ENCODE measurements at places on chromosomes 5 and 9. TPM values are rescaled to one million over a fixed set of nuclear protein-coding genes. Genes with fewer than 3 reads are reported as not detected.

DNA sequence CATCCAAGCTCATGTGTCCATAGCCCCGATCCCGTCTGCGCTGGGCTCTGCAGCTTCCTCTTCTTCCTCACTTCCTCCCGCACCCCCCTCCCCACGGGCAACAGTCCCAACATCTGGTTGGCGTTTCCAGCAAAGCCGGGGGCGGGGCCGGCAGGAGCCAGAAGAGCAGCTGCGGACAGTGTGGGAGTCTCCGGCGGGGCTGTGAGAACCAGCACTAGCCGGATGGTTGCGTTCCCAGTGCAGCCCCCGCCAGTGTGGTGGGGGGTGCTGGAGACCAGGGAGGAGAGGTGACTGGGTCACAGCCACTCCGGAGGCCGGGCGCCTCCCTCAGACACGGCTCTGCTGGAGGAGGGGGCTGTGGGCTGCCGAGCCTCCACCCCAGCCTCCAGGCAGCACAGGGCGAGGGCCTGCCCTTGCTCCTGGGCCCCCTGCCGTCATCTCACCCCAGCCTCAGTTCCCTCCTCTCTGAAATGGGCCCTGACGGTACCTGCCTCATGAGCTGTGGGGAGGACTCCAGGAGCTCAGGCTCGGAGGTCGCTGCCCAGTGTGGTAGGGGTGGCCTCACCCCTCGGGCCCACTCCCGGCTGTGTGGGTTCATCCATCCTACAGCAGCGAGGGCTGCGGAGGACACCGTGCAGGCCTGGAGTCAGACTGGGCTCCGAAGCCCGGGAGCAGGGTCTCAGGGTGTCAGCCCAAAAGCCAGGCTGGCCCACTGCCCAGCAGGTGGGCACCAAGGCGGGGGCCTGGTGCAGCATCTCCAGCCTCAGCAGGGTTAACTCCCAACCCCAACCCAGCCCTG lies 41.5 kb upstream of the NOTCH1 start:
- peaks cover 22% of the 10 kb centered on the region for H3K4me1 ChIP-seq
- no peak overlapping the region for H3K4me3 ChIP-seq
- H3K36me3 ChIP-seq, result no peaks in the 10 kb centered on the region
- no peaks in the 10 kb centered on the region for H3K27me3 ChIP-seq
- DNase-seq, result no peak

- DNase-seq, result no peak
- H3K36me3 ChIP-seq, result peaks cover 25% of the 10 kb centered on the region
- no peaks in the 10 kb centered on the region for H3K27me3 ChIP-seq
- no peak overlapping the region for H3K27ac ChIP-seq
- H3K4me1 ChIP-seq, result no peaks in the 10 kb centered on the region
Measured at GRCh38 chr5:134140530-134141201, 26.2 kb downstream of the TCF7 start.

Gene NSMF
- 251 TPM for total RNA-seq

DNA sequence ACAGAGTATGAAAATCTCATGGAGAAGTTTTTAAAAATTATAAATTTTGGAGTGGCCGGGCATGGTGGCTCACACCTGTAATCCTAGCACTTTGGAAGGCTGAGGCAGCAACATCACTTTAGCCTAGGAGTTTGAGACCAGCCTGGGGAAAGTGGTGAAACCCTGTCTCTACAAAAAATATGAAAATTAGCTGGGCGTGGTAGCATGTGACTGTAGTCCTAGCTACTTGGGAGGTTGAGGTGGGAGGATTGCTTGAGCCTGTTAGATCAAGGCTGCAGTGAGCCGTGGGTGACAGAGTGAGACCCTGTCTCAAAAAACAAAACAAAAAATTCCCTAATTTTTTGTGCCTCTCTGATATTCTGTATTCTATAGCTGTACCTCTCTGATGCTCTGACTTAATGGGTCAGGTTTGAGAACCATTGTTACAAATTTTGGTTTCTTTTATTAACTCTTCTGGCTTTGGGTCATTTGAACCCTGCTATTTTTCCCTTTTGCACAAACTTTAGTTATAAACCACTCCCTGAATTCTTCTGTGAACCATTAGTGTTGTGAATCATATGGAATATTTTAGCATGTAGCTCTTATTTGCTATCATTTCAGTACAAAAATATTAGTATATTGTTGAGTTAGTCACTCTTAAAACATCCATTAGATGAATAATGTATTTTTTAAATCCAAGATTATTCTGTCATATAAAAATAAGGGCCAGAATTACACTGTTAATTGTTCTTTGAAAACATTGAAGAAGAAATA lies 51.0 kb downstream of the FER start:
- no peak overlapping the region for H3K27ac ChIP-seq
- DNase-seq, result no peak
- no peaks in the 10 kb centered on the region for H3K27me3 ChIP-seq

GRCh38 chr9:38067859-38068681 lies 957 bp downstream of the SHB start:
- no peak for DNase-seq
- H3K27me3 ChIP-seq, result no peaks in the 10 kb centered on the region
- peak overlapping the region; percentile 88 for H3K4me3 ChIP-seq
- H3K4me1 ChIP-seq, result peaks cover 14% of the 10 kb centered on the region
- peak overlapping the region; percentile 88 for H3K27ac ChIP-seq
- H3K36me3 ChIP-seq, result no peaks in the 10 kb centered on the region

GRCh38 chr5:32638309-32638708 lies 53.0 kb downstream of the SUB1 start:
- H3K27me3 ChIP-seq, result no peaks in the 10 kb centered on the region
- DNase-seq, result no peak
- no peak overlapping the region for H3K4me3 ChIP-seq
- no peaks in the 10 kb centered on the region for H3K36me3 ChIP-seq
- peaks cover 4% of the 10 kb centered on the region for H3K4me1 ChIP-seq
- H3K27ac ChIP-seq, result peak overlapping the region; percentile 49

- peaks cover 11% of the 10 kb centered on the region for H3K36me3 ChIP-seq
- DNase-seq, result no peak
- H3K27ac ChIP-seq, result no peak overlapping the region
- no peaks in the 10 kb centered on the region for H3K4me1 ChIP-seq
- H3K27me3 ChIP-seq, result no peaks in the 10 kb centered on the region
Measured at GRCh38 chr9:19442240-19442639, 33.4 kb downstream of the ACER2 start.

- H3K27me3 ChIP-seq, result no peaks in the 10 kb centered on the region
- no peaks in the 10 kb centered on the region for H3K4me1 ChIP-seq
- no peaks in the 10 kb centered on the region for H3K36me3 ChIP-seq
- no peak overlapping the region for H3K27ac ChIP-seq
Measured at GRCh38 chr9:37229882-37230482, 109.6 kb downstream of the ZCCHC7 start.

- H3K4me1 ChIP-seq, result peaks cover 8% of the 10 kb centered on the region
- H3K36me3 ChIP-seq, result no peaks in the 10 kb centered on the region
- H3K27ac ChIP-seq, result no peak overlapping the region
- no peak for DNase-seq
Measured at GRCh38 chr5:57468481-57469163, 14.0 kb downstream of the ACTBL2 start.

DNA sequence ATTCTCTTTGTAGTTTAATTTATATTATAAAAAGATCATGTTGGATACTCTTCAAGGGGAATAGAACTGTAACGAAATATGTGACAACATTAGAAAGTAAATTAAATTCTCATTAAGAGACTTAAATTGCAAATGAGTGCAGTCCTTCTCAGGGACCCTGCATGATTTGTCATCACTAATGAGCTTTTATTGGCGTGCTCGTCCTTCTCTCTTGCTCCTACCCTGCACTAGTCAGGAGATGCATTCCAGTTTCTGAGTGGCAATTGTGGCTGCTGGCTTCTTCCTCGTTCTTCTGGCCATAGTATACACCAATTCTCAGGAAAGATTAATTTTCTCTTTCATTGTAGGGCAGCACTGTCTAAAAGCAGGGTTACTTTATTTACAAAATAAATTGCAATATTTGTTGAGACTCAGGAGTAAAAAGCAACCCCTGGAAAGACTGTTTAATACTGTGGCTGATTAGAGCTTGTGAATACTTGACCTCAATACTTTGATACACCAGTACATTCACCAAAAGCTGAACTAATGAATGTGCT lies 376.3 kb upstream of the CHD1 start:
- no peaks in the 10 kb centered on the region for H3K27me3 ChIP-seq
- H3K4me3 ChIP-seq, result no peak overlapping the region
- DNase-seq, result no peak

DNA sequence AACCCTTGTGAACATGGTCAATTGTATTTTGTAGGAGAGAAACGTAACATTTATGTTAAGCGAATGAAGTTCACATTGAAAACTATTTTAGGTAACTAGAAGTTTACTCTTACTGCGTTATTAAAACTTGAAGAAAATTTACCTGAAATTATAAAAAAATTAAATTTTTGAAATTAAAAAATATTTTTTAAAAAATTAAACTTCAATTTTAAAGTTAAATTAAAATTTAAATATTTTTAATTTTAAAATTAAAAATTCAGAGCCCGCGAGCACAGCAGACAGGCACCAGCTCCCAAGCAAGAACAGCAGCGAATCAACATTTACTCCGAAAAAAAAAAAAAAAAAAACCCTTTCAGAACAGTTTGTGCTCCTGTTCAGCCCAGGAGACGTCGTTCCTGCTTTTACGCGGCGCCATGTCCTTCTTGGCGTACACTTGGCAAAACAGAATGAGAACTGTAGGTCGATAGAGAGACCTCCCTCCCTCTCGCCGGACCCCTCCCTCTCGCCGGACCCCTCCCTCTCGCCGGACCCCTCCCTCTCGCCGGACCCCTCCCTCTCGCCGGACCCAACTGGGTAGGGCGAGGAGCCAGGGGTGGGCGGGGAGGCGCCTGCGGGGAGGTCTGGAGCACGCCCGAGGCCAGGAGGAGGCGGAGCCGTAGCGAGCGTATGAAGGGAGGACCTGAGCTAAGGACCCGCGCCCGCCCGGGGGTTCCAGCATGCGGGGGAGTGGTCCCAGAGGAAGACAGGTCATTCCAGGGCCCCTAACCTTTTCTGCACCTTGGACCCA lies 235.8 kb downstream of the ROR2 start:
- DNase-seq, result no peak
- no peaks in the 10 kb centered on the region for H3K36me3 ChIP-seq
- H3K27ac ChIP-seq, result no peak overlapping the region
- H3K4me1 ChIP-seq, result no peaks in the 10 kb centered on the region

- no peak overlapping the region for H3K27ac ChIP-seq
- no peak for DNase-seq
- H3K27me3 ChIP-seq, result no peaks in the 10 kb centered on the region
- no peaks in the 10 kb centered on the region for H3K4me1 ChIP-seq
Measured at GRCh38 chr9:20906326-20906725, 125.1 kb downstream of the HACD4 start.

GRCh38 chr5:32443541-32444430 lies 754 bp downstream of the ZFR start:
- no peaks in the 10 kb centered on the region for H3K27me3 ChIP-seq
- no peaks in the 10 kb centered on the region for H3K36me3 ChIP-seq
- no peak for DNase-seq
- H3K4me1 ChIP-seq, result peaks cover 46% of the 10 kb centered on the region
- peak overlapping the region; percentile 98 for H3K4me3 ChIP-seq

- no peak overlapping the region for H3K27ac ChIP-seq
- H3K27me3 ChIP-seq, result no peaks in the 10 kb centered on the region
- no peaks in the 10 kb centered on the region for H3K4me1 ChIP-seq
- no peak for DNase-seq
- no peaks in the 10 kb centered on the region for H3K36me3 ChIP-seq
Measured at GRCh38 chr9:97788763-97789663, 64.0 kb upstream of the FOXE1 start.

Gene DENND4C
- 81.1 TPM for total RNA-seq

Gene IFNA2
- not detected for total RNA-seq

Gene SPINK13
- not detected for total RNA-seq

DNA sequence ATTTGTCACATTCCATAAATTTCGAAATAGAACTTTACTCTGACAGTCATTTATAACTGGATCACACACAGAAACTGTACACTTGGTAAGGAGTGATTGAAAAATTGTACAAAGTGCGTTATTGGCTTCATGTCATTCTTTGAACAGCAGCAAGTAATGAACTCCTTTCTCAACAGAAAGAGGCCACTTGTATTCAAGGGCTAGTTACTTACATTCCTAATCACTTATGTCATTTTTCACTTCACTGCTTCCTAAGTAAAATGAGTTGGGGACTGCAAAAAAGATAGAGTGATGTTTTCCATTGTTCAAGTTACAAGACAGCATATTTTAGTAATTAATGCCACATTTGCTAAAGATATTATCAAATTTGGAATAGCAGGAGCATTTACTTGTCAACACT lies 893.2 kb downstream of the DTWD2 start:
- no peaks in the 10 kb centered on the region for H3K27me3 ChIP-seq
- H3K36me3 ChIP-seq, result no peaks in the 10 kb centered on the region
- no peaks in the 10 kb centered on the region for H3K4me1 ChIP-seq
- H3K27ac ChIP-seq, result no peak overlapping the region

DNA sequence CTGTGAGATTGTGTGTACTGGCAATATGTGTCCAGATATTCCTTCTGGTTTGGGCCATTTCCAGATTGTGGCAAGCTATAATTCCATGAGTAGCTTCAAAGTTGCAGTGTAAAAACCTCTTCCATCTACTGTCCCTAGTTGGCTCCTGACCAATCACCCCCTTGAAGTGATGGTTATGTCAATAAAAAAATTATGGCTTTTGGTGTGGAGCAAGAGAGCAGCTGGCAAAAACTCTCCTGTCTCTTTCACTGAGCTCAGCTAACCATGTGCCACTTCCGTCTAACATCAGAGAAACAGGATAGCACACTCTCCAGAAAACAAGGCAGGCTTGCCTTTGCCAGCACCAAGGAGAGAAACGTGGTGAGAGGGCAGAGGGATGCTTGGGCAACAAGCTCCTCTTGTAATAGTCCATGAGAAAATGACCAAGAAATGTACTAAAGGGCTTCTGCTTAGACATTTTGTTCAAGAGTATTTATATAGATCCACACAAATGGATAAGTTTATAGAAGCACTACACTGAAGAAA lies 914.4 kb upstream of the SEMA6A start:
- no peaks in the 10 kb centered on the region for H3K36me3 ChIP-seq
- no peak overlapping the region for H3K27ac ChIP-seq
- H3K27me3 ChIP-seq, result no peaks in the 10 kb centered on the region
- no peaks in the 10 kb centered on the region for H3K4me1 ChIP-seq
- no peak overlapping the region for H3K4me3 ChIP-seq
- no peak for DNase-seq
